ENCODE measurements at places on chromosomes 5 and 9. TPM values are rescaled to one million over a fixed set of nuclear protein-coding genes. Genes with fewer than 3 reads are reported as not detected.

The UGCG gene
- 26.5 TPM for total RNA-seq

The PGM5 gene
- total RNA-seq: 0.05 TPM

The ATG10 gene
- 11.5 TPM for total RNA-seq

The RNF183 gene
- total RNA-seq: 0.21 TPM

The DMRT3 gene
- not detected for total RNA-seq

The TPM2 gene
- total RNA-seq: 320 TPM

The CENPK gene
- total RNA-seq: 13.9 TPM

The MAP1B gene
- 2.2 TPM for total RNA-seq

The KIF4B gene
- total RNA-seq: not detected

The TAF11L10 gene
- not detected for total RNA-seq

The PDE4D gene
- total RNA-seq: 5.2 TPM

The GRXCR2 gene
- not detected for total RNA-seq

The YIPF5 gene
- total RNA-seq: 36.3 TPM

The PLPP7 gene
- total RNA-seq: not detected

The NUDT2 gene
- 52.5 TPM for total RNA-seq

The GPSM1 gene
- total RNA-seq: 10.3 TPM

The FOXD4L5 gene
- not detected for total RNA-seq

The CCDC180 gene
- 0.49 TPM for total RNA-seq

The NSG2 gene
- total RNA-seq: not detected

The NUTM2F gene
- not detected for total RNA-seq

The NMUR2 gene
- total RNA-seq: not detected

The TAF11L7 gene
- not detected for total RNA-seq

The INSL4 gene
- 1.0 TPM for total RNA-seq

The SLC6A7 gene
- total RNA-seq: not detected

The ASB6 gene
- total RNA-seq: 26.7 TPM

The GABRA6 gene
- total RNA-seq: not detected

The CEL gene
- total RNA-seq: 1.5 TPM

The TGFBR1 gene
- total RNA-seq: 42.2 TPM

The SEMA5A gene
- total RNA-seq: 0.79 TPM

The PDLIM7 gene
- 108 TPM for total RNA-seq

The PAXX gene
- 69.2 TPM for total RNA-seq

The DIAPH1 gene
- total RNA-seq: 91.6 TPM

The CACNA1B gene
- total RNA-seq: under 0.01 TPM

The HTR4 gene
- total RNA-seq: not detected

The PLPPR1 gene
- not detected for total RNA-seq

The CATSPER3 gene
- total RNA-seq: not detected

The KIF24 gene
- total RNA-seq: 2.2 TPM

The CTSV gene
- 45.5 TPM for total RNA-seq

The PCDHB5 gene
- 0.63 TPM for total RNA-seq

The TPPP gene
- 1.7 TPM for total RNA-seq

The SIMC1 gene
- 7.3 TPM for total RNA-seq

The ADAMTSL2 gene
- total RNA-seq: not detected

The ANKRD20A1 gene
- total RNA-seq: not detected

The ITK gene
- not detected for total RNA-seq

Measured in airway epithelial cell (primary cell).